ENCODE measurements at places on chromosomes 1 and 21.

DNA sequence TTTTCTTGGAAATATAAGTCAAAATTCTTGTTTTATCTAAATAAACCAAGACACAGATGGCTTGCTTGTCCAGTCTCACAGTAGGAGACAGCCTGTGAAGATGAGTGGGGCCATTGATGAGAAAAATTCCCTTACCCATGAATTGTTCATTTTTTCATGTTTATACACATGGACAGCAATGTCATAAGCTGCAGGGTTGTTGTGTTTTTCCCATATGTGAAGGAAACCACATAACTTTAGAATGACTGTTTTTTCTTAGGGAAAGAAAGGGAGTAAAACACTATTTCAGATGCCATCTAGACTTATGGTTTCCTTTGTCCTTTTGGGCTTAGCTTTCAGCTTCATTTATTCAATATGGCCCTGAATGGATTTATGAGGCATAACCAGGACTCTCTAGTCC is 622.5 kb upstream of the NR5A2 start:
- H3K27me3 ChIP-seq = no peaks in the 10 kb centered on the region
- H3K4me3 ChIP-seq = no peak overlapping the region
- no peak for DNase-seq
- H3K4me1 ChIP-seq = no peaks in the 10 kb centered on the region
- H3K36me3 ChIP-seq = no peaks in the 10 kb centered on the region

GRCh38 chr21:15282665-15283064 is 217.9 kb upstream of the NRIP1 start:
- no peaks in the 10 kb centered on the region for H3K4me1 ChIP-seq
- no peak overlapping the region for H3K4me3 ChIP-seq
- H3K36me3 ChIP-seq = no peaks in the 10 kb centered on the region
- DNase-seq = no peak
- no peak overlapping the region for H3K27ac ChIP-seq
- H3K27me3 ChIP-seq = no peaks in the 10 kb centered on the region

DNA sequence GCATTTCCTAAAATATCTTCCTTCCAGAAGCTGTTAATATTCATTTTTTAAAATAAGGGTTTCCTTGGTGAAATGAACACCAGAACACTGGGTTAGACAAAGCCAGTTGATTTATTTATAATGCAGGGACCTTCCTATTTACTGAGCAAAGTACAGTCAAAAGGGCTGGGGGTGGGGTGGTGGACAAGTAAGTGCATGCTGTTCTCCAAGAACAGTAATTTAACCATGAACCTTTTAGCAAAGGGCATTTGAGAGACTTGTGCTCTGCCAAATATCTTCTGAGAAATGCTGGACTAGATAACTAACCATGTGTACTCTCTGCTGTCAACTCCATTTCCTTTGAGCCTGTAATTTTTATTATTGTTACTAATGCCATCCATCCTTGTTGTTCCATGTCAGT is 100.2 kb downstream of the OMA1 start:
- H3K4me1 ChIP-seq = no peaks in the 10 kb centered on the region
- no peak for DNase-seq
- H3K4me3 ChIP-seq = no peak overlapping the region
- no peaks in the 10 kb centered on the region for H3K27me3 ChIP-seq
- no peak overlapping the region for H3K27ac ChIP-seq

DNA sequence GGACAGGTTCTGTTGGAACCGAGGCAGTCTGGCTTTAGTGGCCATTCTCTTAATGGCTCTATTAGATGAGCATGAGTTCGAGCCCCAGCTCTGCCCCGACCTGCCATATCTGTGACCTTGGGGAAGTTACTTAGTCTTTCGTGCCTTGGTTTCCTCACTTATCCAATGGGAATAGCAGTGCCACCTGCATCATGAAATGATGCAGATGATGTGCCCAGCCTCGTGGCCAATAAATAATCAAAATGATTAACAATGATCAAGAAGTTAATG is 30.6 kb downstream of the CAMK1G start:
- no peak overlapping the region for H3K27ac ChIP-seq
- no peaks in the 10 kb centered on the region for H3K4me1 ChIP-seq
- no peaks in the 10 kb centered on the region for H3K36me3 ChIP-seq
- no peak overlapping the region for H3K4me3 ChIP-seq

DNA sequence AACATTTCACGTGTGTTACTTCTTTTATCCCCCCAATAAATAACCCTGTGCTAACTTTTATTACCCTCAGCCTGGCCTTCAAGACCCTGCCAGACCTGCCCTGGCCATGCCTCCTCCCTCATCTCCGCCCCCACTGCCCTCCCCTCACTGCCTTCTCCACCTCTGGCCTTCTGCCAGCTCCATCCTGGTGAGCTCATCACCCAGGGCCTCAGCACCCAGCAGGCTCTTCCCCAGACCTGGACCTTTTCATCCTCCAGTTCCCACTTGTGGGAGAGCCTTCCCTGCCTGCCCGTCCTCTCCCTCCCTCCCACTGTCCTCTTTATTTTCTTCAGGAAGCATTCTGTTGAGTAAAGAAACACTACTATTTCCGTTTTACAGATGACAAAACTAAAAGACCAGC is 72.0 kb downstream of the SLC66A1 start:
- peak overlapping the region; percentile 82 for H3K27ac ChIP-seq
- DNase-seq = peak; percentile 74
- no peak overlapping the region for H3K4me3 ChIP-seq

DNA sequence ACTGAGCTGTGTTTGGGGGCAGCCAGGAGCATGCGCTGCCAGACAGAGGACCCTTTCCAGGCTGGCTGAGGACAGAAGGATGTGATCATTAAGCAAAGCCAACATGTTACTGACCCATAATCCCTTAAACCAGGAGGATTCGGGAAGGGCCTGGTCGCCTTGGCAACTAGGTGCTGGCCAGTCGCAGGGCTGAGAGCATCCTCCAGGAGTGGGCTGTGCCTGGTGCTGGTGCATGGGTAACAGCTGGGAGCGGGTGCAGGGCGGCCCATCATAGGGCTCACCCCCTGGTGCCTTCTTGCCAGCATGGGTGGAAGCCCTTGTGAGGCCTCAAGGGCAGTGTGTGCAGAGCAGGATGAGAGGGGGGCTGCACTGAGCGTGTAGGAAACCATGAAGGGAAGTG is 17.2 kb downstream of the CDK18 start:
- DNase-seq = no peak
- H3K4me1 ChIP-seq = no peaks in the 10 kb centered on the region
- no peaks in the 10 kb centered on the region for H3K36me3 ChIP-seq
- H3K4me3 ChIP-seq = no peak overlapping the region

Data from aorta (tissue), 5 donors.